H54 (cell line): ENCODE measurements at places on chromosomes 4 and X.

DNA sequence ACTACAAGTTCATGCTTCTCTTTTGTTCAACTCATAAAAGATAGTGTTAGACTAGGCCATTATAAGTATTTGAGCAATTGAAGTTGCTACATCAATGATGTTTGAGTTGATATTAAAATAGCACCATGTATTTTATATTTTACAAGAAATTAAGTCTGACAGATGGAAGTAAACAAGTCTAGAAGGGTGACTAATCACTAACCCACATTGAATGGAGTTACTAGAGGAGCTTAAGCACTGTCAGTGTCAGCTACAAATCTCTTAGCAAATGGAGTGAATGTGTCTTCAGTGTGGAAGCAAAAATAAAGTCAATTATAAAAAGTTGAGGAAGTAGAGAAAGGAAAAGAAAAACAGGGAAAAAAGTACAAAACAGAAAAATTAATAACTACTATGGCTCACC is 592.5 kb downstream of the PCDH18 start:
- DNase-seq: no peak

DNA sequence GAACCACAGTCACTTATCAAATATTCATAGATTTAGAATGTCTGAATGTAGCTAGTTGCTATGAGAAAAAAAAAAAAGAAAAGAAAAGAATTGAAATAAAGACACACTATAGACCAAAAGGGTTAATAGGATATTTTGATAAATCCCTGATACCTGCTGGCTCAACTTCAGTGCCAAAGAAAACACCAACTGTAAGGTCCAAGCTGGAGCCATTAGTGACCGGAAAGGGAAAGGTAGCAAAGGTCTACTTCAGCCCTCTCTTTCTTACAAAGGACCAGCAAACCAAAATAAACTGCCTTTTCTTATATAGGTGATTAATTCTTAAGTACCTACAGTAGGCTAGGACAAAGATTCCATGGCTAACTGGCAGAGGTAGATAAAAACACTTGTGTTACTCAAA is 9.7 kb downstream of the CBR4 start:
- no peak for DNase-seq

DNA sequence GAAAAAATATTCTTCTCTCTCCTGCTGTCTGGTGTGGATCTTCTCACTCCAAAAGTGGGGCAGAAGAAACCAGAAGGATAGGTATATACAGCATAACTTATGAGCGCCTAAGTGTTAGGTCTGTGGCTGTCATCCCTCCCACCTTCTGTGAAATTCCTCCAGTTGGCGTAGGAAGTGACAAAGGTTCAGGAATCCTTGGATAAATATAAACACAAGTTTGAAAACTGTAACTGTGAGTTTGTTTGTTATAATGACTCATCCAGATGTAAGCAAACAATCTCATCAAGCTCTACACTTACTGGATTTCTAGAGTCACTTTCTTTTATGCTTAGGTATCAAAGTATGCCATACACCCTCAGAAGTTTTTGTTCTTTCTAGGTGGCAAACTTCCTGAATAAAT is 405.2 kb downstream of the FAT4 start:
- no peak for DNase-seq

- no peak for DNase-seq
Measured at GRCh38 chrX:155893521-155893920, 12.4 kb downstream of the VAMP7 start.

GRCh38 chrX:40149286-40150175 is 51.8 kb upstream of the BCOR start:
- DNase-seq: no peak

DNA sequence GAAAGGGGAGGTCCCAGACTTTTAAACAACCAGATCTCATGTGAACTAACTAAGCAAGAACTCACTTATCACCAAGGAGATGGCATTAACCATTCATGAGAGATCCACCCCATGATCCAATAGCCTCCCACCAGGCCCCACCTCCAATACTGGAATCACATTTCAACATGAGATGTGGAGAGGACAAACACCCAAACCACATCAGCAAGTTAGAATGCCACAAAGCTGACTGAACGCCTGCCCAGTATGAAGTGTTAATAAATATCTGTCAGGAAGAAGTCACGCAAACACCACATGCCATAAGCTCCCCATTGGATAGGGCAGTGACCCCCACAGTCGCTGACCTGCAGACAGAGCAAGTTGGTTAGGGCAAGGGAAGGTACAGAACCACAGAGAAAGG is 14.3 kb downstream of the SLC10A6 start:
- no peak for DNase-seq

DNA sequence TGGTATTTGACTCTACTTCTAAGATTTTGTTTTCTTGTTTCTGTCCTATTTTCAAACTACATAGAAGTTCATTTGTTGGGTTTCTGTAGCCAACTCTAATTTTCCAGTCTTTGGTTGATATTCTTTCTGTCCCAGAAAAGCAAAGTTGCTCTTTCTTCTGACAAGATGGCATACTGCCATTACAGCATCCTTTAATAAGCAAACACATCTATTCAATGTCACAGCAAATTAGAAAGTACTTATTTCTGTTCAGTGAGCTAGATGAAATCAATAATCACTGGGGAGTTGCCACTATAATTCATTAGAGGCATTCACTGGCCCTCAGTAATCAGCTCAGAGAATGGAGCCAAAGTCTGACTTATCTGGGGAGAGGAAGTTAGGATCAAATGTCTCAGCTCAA is 1258.0 kb upstream of the IGFBP7 start:
- no peak for DNase-seq

GRCh38 chr4:104693601-104694201 is 199.0 kb upstream of the CXXC4 start:
- no peak for DNase-seq

- DNase-seq: no peak
Measured at GRCh38 chr4:94409962-94410361, 41.8 kb upstream of the PDLIM5 start.

GRCh38 chr4:152148057-152148456 is 387.2 kb upstream of the GATB start:
- no peak for DNase-seq

GRCh38 chrX:110182362-110182761 is 135.5 kb downstream of the AMMECR1 start:
- DNase-seq: no peak

- DNase-seq: no peak
Measured at GRCh38 chr4:181432335-181432734, 810.9 kb upstream of the TENM3 start.

- no peak for DNase-seq
Measured at GRCh38 chrX:122196343-122196742, 987.7 kb upstream of the GRIA3 start.

DNA sequence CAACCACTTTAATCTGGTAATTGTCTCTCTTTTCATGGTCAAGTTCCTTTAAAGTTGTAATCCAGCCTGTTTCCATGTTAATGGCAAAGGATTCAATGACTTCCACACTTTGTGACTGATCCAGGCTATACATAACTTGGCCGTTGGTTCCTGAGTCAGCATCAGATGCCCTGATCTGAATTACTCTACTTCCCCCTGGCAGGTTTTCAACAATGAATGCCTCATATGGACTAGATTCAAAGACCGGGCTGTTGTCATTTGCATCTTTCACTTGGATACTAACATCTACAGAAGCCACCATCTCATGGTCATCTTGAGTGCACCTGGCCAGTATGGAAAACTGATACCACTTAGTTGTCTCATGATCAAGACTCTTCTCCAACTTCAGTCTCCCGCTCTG is 62.6 kb upstream of the MTNR1A start:
- DNase-seq: no peak

GRCh38 chr4:85726555-85726954 is 251.6 kb downstream of the ARHGAP24 start:
- DNase-seq: no peak

DNA sequence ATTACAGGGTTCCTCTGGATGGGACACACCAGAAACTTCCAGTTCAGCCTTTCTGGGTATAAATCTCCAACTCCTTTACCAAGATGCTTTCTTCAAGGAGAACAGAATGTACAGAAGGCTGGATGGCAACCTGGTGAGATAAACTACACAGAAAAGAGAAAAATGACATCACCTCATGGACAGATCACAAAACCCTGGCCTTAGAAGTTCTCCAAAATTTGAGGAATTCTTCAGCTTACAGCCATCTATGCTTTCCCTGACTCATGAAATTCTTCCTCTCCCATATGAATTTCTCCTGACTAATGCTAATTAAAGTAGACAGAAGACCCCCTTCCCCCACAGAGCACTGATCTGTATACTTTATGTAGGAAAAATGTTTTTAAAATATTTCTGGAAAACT is 345.4 kb downstream of the STIM2 start:
- DNase-seq: no peak

DNA sequence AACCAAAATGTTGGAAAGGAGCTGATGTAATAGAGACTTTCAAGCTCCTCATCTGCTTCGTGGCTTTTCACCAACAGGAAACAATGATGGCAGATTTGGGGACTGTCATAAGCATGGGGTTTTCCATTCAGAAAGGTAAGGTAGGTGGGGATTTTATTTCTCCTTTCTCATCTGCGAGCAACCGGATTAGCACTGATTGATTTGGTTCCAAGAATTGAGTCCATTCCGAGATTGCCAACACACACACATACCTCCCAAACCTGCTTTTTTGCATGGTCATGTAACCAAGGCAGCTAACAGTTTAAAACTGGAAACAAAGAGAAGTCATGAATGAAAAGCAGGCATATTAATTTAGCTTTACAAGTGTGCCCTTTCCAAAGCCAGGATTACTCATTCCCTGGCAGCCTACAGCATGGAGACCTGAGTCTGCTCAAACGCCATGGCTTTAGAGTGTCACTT is 63.0 kb upstream of the LNX1 start:
- no peak for DNase-seq

DNA sequence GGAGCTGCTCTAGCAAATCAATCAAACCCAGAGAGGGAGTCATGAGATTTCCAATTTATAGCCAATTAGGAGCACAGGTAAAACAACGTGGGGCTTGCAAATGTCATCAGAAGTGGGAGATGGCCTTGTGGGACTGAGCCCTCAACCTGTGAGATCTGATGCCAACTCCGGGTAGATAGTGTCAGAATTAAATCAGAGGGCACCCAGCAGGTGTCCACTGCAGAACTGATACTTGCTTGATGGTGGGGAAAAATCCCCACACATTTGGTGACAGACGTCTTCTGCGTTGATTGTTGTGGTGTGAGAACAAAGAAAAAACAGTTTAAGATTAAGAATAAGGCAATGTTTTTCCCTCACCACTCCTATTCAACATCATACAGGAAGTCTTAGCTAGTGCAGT is 1402.8 kb downstream of the RAPGEF2 start:
- no peak for DNase-seq

DNA sequence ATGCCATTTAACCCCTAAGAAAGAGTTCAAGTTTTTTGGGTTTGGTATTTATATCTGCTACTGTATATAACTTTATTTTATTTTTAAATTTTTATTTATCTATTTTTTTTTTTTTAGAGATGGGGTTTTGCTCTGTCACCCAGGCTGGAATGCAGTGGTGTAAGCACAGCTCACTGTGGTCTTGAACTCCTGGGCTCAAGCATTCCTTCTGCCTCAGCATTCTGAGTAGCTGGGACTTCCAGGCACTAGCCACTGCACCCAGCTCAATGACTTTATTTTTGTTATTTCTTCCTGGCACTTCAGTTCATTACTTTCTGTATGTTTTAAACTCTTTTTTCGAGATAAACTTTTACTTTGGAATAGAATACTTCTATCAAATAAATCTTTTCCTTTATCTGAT is 42.4 kb upstream of the PGAM4 start:
- DNase-seq: no peak

- no peak for DNase-seq
Measured at GRCh38 chrX:68684291-68684918, 36.9 kb downstream of the STARD8 start.

- DNase-seq: no peak
Measured at GRCh38 chrX:69317721-69318120, 152.5 kb upstream of the PJA1 start.

DNA sequence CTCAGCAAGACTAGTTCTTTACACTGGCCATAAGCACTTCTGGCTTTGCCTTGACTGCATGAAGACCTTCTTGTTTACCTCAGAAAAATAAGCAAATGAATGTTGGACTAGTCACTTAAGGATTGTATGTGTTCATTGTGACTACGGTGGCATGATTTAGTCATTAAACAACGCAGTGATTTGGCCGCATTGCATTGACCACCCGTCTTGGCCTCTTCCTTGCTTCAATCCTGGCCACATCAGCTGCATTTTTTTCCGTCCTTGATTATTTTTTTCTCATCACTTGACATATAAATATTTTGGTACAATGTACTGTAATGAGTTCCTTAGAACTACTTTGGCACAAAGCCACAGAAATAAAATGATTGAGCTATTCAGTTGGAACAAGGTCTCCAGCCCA is 656.2 kb downstream of the RAB28 start:
- no peak for DNase-seq

- no peak for DNase-seq
Measured at GRCh38 chr4:140092094-140092851, 61.7 kb downstream of the MAML3 start.

GRCh38 chrX:136203438-136203837 is 47.8 kb downstream of the MAP7D3 start:
- DNase-seq: no peak

DNA sequence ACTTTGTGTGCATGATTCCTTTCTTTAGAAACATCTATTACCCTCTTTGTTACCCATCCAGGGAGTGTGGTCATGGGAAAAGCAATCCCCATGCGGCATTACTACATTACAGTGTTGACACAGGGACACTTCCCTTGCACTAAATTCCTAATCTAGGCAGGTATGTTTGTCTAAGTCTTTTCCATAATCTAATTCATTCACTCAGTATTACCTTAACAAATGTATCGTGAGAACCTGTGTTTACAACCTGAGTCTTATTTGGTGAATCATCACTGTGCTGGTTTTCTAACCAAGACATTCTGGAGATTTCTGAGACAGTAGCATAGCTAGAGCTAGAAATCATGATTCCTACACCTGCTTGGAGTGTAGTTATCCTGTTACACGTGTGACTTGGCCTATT is 326.8 kb downstream of the BMPR1B start:
- no peak for DNase-seq

- DNase-seq: no peak
Measured at GRCh38 chr4:173365359-173365996, 5.3 kb upstream of the SAP30 start.

DNA sequence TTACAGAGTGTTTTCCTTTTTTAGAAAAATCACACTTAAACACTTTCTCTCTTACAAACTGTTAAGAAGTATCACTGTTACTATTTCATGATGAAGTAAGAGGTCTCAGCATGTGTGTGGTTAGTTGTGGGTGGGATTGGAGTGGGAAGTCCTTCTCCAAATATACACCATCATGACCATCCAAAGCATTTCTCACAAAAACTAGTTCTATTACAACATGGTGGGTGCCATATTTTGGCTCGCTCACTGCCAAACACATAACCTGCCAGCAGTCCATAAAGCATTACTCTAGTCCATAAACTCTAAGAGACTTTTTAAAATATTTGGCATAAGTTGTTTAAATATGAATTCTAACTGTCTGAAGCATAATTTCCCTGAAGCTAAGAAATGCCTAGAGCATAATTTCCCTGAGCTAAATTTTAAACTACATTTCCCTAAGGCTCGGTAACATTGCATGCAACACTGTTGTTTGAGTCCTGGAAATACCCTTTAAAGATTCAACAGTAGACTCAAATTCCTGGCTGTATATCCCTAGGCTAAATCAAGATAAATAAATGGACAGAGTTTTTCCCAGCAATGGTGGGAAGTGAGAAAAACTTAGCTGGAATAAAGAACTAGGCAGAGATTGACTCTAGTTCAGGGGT is 415.0 kb upstream of the INTU start:
- DNase-seq: no peak

- DNase-seq: no peak
Measured at GRCh38 chr4:160563552-160564282, 1460.8 kb downstream of the RAPGEF2 start.

- DNase-seq: peak; percentile 10
Measured at GRCh38 chrX:149962859-149963757, 24.8 kb upstream of the EOLA2 start.

GRCh38 chr4:186624951-186625350 is 69.6 kb upstream of the MTNR1A start:
- DNase-seq: no peak
